Stimulated activated CD8-positive, alpha-beta memory T cell treated with anti-CD3 and anti-CD28 coated beads, Interleukin-4, amount 100 ng/mL, for 4 hours (primary cell): ENCODE measurements at places on chromosomes 4 and X.
A peak's percentile ranks its signal among the peaks of the same experiment; 100 is the strongest.

DNA sequence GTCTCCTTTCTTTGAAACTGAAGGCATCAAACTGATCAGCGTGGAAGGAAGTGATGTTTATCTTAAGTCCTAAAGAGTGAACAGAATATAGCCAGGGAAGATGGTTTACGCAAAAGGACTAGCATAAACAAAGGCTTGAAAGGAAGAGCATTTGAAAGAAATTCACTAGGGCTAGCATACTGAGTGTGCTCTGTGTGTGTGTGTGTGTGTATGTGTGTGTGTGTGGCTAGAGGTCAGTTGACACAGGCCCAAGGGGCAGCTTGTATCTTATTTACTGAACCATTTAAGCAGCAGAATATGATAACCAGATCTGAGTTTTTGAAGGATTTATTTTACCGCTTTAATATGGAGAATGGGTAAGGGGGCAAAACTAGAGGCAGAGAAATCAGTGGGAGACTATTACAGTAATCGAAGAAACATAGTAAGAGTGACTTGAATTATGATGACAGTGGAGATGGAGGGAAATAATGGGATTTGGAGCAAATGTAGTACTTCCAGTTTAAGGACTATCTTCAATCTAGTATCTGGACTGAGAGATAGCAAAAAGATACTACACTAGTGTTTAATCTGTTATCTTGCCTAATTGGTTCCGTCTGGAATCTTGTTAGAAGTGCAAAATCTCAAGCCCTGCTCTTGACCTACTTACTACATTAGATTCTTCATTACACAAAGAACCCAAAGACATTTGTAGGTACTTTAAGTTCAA lies 36.9 kb downstream of the CEP44 start:
- no peak for DNase-seq

DNA sequence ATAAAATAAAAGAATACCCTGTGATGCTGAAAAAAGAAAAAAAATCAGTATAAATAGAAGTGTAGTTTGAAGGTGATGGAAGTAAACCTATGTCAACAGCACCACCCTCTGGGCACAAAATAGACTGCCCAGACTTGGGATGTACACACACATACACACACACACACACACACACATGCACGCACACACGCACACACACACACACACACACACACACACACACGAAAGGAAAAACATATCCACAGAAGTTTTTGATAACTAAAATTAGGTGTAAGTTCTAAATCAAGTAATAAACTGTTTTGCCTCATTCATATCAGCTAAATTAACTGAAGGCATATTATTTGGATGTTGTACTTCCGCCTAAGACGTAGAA lies 40.5 kb downstream of the ANXA5 start:
- DNase-seq, result no peak

DNA sequence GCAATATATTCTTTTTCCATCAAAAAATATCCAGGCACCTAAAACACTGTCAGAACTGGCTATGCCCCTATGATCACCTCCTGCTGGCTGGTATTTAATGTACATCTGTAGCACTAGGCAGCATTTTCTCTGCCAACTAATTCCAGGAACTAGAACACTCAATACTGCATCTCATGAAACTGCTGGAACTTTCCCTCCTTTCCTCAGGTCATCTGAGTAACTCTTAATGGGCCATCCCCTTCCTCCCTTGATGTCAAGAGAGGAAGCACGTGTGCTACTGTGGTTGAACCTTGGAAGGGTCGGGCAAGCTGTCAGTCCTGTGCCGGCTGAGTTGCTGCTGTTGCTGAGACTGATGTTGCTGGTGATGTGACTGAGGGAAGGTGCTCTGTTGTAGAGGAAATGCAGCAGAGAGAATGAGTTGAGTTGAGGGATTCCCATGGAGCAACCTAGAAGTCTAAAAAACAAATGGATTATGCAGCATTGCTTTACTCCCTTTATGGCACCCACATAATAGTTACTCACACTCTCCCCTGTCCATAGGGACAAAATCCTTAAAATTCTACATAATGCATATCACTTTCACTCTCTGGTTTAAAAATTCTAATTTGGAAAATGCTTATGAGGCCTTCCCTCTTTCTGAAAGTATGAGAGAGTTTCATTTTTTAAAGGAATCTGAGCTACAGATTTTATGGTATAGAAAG lies 39.5 kb downstream of the TMEM165 start:
- DNase-seq, result no peak

GRCh38 chr4:64777286-64777685 lies 368.0 kb upstream of the TECRL start:
- no peak for DNase-seq

DNA sequence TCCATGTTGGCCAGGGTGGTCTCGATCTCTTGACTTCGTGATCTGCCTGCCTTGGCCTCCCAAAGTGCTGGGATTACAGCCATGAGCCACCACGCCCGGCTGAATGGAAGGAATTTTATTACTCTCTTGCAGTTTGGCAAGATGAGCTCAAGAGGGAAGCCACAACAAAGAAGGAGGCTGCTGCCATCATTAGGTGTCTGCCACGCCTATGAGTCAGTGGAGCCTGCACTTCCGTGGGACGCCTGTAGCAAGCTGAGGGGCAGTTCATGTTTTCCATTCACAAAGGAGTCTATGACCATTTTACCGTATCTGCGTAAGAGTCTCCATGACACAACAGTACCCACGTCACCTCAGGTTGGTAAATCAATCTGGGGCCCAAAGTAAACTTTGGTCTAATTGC lies 51.2 kb upstream of the CHRNA9 start:
- peak; percentile 69 for DNase-seq

GRCh38 chr4:82744284-82744968 lies 54.2 kb downstream of the SCD5 start:
- DNase-seq, result no peak

- DNase-seq, result no peak
These were observed 548.7 kb upstream of the DIPK2B start for GRCh38 chrX:45749375-45749774.

DNA sequence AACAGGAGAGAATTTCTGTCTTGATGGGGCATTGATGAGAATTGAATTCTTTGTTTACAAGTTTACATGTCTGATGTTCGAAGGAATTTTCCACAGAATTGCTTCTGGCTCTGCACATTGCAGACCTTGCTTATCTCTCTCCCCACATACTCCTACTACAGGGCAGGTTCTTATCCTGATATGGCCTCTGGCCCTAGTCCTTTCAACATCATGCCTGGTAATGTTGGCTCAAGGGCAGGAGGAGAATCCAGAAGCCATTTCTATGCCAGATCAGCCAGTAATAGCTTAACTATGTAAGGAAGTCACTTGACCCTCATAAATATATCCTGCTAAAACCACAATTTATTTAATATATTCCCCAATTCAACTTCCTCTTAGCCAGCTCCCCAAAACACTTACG lies 24.3 kb upstream of the TSPAN5 start:
- no peak for DNase-seq

GRCh38 chr4:76960014-76960413 lies 10.5 kb downstream of the SEPTIN11 start:
- DNase-seq, result no peak

DNA sequence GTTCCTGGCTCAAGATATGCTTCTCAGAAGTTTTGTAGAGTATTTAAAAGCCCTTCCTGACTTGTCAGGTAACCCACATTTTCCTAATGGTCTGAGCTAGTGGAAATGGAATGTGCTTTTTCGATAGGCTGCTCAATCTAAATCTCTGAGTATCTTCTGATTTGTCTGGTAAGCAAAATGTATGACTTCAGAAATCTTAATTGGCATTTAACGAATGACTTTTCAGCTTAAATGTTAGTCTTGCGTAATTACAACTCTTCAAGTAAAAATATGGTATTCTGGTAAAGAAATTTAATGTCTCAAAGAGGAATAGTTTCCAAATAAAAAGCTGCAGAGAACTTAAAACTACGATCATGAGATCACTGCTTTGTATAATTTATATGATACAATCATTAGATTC lies 379.1 kb downstream of the ANKRD50 start:
- DNase-seq, result no peak

DNA sequence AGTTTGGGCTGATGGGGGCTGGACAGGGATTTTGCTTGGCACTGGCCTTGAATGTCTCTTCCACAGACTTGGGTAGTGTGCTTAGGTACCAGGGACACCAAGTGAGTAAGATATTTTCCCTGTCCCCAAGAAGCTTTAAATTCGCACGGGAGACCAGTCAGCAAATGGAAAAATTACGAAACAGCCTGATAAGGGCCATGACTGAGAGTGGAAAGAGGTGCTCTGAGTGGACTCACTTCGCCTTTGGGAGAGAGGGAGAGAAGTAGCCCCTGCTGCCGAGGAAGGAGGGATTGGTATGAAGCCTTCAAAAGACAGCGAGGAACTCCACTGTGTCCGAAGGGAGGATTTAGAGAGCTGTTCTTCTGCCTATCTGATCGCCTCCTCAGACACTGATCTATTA lies 2.6 kb downstream of the LSM6 start:
- DNase-seq, result no peak

DNA sequence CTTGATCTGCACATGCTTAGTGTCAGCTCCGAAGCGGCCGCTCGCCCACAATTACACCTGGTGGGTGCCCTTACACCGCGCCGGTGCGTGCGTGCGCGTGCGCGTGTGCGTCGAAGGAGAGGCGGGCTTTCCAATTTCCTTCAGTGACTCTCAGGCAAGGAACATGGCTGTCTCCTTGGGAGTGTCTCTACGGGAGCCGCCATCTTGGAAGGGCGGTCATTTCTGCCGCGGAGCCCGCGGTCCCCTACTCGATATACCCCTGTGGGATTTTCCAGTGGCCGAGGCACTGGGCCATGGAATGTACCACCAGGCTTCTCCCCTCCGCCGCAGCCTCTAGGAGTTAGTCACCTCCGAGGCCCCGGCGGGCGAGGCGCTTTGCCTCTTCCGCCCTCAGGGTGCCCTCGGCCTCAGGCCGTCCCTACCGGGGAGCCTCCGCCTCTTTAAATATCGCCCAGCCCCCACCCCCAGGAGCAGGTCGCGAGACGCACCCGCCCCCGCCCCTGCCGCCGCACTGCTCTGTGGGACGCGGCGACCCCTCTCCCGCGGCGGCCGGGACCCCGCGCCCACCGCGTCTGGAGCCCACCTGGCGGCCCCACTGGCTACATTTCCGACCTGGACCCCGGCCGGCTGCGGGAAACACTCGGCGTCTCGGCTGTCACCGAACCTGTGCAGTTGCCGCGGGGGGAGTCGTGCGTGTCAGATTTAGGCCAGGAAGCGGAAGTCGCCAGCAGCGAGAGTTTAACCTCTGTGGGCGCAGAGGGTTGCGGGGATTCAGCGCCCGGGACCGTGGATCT lies at the start of gene ZNF41:
ZNF41 (minus strand) TSS at position 711 of the 794 bp plus-strand sequence. CDS start 15,741 bp downstream, outside the sequence.
- peak; percentile 52 for DNase-seq

GRCh38 chr4:147901388-147901787 lies 169.5 kb downstream of the ARHGAP10 start:
- DNase-seq, result no peak

DNA sequence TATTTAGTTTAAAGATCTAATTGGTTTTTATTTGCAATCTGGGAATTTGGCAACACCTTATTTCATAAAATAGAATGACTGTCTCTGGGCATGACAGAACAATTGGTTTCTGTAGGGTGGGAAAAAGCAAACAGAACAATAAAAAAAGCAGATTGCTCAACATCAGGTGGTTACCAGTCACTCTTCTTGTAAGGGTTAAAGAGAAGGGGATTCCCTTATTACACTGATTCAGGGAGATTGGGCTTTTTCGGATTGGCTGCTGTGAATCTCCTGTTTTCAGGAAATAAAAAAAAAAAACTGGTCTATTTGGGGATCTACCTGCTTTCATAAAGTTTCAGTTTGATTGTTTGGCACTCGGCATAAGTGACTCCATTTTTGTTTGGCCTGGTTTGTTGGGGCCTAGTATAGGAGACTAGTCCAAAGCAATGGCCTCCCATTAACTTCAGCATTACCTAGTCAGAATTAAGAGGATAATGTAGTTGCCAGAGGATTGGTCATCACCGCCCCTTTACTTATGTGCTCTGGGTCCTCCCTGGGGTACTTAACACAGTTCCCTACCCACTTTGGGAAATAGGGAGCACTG lies 380.5 kb downstream of the IDS start:
- DNase-seq, result no peak

DNA sequence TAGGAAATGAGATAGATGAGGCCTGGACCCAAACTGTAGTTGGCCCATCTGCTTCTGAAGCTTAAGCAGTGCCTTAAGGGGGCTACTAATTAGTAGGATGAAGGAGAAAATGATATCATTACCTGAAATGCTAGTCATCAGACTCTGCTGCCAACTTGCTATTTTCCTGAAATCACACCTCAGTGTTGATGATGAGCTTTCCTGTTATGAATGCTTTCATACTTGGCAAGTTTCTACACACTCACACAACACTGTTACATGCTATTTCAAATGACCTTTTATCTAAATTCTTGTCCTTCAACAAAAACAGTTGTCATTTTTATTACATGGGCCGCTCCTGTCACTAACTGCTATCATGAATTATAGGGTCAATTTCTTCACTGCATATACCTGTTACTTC lies 416.0 kb downstream of the PRDM5 start:
- DNase-seq, result no peak

DNA sequence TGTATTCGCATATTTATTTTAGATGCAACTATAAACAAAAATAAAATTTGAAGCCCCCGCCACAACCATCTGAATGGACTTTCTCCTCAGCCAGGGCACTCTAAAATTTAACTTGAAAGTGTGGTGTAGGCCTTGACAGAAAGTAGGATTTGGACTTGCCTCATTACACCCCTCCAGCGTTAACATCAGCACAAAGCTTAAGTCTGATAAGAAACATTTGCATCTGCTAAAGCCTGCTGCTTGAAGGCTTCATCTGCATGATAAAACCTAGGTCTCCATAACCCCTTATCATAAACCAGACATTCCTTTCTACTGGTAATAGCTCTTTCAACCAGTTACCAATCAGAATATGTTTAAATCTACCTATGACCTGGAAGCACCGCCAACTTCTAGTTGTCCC lies 1046.5 kb downstream of the FAT4 start:
- no peak for DNase-seq

DNA sequence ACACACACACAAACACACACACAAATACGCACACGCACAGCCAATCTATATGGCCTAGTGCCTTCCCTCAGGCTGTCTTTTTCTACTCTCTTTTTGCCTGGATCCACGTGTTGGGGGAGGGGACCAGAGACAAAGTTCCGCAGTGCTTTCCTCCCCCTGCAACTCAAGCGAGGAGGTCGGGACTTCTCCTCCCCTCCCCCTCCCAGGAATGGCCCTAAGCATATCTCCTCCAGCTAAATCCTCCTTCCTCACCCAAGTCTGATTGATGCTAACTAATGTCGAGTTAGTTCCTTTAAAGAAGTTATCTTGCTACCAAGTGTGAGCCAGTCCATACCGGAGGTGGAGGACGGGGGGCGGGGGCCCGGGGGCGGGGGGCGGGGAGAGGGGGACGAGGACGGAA lies 141.2 kb upstream of the ZIC3 start:
- no peak for DNase-seq

- no peak for DNase-seq
These were observed 107.3 kb downstream of the JADE1 start for GRCh38 chr4:128916832-128917231.

DNA sequence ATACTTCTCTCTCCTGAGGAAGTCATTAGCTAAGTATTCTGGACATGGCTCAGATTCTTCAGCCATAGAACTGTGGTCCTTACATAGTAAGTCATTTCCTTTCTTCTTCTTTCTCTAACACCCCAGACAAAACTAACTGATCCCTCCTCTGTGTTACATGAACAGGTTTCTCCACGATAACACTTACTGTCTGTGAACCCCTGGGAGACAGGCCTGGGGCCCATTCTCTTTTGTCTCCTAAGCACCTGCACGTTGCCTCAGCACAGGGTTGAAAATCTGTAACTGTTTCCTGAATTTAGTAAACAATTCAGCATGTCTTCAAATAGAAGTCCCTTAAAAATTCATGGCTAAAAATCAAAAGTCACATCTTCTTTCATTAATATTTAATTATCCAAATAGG lies 24.7 kb downstream of the APBB2 start:
- no peak for DNase-seq

- no peak for DNase-seq
These were observed 275.1 kb upstream of the RASGEF1B start for GRCh38 chr4:81746773-81747172.
